ENCODE measurements at places on chromosomes 6 and 20. TPM values are rescaled to one million over a fixed set of nuclear protein-coding genes. Genes with fewer than 3 reads are reported as not detected.

Gene EDN1
- 11.6 TPM for total RNA-seq

Gene HAO1
- total RNA-seq, result 0.17 TPM

Gene PROCR
- total RNA-seq, result 64.6 TPM

Gene FKBP5
- total RNA-seq, result 175 TPM

Gene AGPAT4
- 2.5 TPM for total RNA-seq

Gene TTBK1
- 0.29 TPM for total RNA-seq

Gene OR2H2
- not detected for total RNA-seq

Gene SOX18
- 56.1 TPM for total RNA-seq

All from heart left ventricle (tissue), 16 donors.